ENCODE measurements at places on chromosomes 2 and 18.

GRCh38 chr18:9950289-9951016, 36.6 kb downstream of the VAPA start:
- DNase-seq, result no peak

GRCh38 chr2:24189551-24189950, 14.7 kb downstream of the FAM228A start:
- no peak for DNase-seq

DNA sequence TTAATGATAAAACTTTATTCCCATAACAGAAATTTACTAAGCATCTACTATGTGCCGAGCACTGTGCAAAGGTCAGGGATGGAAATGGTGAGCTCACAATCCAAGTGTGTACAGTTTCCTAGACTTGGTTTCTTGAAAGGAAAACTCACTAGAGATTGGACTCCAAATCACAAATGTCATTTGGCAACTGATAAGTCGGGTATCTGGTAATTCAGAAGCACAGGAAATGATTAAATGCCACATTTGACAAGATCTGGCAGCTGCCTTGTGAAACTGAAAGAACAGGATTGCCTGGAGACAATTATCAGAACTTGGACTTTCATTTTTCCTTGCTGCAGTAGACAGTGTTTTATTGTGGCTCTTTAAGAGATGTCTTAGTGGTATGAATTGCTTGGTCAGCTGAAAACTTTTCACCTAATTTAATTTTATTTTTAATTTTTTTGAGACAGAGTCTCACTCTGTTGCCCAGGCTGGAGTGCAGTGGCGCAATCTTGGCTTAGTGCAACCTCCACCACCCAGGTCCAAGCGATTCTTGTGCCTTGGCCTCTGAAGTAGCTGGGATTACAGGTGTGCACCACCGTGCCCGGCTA, 19.2 kb downstream of the ITGA6 start:
- DNase-seq, result no peak

DNA sequence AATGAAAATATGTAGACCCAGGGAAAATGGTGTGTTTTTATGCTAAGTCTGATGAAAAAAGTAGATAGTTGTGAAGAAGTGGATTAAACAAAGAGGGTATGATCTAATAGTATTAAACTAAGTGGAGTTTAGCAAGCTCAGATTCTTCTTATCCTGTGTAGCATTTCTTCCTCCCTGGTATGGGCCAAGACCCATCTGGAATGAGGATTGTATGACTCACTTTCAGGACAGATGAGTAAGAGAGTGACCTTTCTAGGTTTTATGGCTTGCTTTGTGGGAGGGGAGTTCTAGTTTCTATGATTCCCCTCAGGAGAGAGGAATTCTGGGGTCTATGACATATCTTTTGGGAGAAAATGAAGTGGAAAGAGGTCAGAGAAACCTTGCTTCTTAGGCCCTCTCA, 550.1 kb downstream of the SPAG16 start:
- DNase-seq, result no peak

DNA sequence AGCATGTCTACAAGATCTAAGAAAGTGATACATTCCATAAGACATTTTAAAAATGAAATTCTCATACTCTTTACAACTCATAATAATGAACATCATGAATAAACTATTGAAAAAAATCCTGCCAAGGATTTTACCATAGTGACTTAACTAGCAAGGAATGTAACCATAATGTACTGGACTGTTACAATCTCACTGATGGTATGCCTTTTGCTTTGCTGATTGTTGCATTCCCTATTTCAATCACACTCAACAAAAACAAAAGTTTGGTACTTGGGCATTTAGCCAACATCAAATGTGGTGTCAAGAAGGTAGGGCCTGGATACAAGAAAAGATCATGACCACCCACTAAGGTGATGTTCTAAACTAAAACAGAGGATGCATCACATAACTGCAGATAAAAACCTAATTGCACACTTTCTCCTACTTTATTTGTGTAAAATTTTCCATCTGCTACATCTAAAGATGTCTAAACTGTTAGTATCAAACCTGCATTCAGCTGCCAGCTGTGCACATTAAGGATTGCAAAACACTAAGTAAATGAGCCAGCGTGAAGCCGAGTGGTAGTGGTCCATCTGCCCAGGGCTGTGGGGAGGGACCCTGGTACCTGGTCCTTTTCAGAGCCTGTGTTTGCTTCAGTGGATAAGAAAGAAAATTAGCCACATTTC, 564.4 kb downstream of the ZEB2 start:
- DNase-seq, result no peak

DNA sequence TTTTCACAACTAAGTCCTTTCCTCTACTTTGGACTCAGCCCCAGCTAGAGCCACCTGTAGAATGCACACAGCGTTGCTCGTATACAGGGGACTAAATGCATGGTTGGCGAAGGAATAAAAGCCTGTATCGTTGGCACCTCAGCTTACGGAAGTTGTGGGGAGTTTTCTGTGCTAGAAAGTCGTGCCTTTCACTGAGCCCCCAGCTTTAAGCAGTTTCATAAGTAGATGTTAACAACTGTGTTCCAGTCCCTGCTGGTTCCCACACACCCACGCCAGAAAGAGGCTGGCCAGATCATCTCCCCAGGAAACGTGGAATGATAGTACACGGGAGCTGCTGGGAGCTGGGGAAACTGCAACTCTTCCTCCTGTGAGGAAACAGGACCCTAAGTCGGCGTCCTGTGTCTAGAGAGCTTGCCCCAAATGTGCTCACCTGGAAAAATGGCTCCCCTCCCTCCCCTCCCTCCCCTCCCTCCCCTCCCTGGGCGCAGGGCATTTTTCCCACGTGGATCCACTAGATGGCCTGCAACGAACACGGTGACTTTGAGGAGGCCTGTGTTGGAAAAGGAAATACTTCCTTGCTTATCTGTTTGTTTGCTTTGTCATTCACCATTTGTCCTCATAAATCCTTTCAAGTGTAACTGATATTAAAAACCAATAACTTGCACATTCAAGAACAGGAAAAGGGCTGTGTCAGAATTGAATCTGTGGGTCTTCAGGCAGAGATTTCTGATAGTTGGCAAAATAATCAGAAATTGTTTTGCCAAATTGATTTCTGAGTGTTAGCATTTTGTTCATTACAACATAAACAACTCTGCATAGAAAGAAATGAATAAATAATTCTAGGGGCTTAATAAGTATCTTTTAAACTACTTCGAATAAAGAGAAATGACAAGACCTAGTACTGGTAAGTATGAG, 43.9 kb upstream of the RFX8 start:
- no peak for DNase-seq

GRCh38 chr18:3520230-3521085, 70.5 kb downstream of the TGIF1 start:
- DNase-seq, result no peak

- DNase-seq, result no peak
Observed at GRCh38 chr2:45182667-45183295, 173.5 kb upstream of the SIX2 start.

DNA sequence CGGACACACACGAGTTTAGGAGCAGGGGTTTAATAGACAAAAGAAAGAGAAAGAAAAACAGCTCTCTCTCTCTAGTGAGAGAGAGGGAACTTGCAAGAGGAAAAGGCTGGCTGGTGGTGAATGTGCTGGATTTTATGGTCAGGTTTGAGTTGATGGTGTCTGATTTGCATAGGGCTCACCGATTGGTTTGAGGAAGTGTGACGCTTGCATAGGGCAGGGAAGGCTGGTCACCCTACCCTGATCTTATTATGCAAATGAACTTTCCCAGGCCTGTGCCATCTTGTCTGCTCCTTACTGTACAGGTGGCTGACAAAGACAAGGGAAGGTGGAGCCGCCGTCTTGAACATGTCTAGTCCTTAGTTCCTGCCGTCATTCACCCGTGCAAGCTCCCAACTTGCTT, 408.9 kb downstream of the RIT2 start:
- DNase-seq, result no peak

GRCh38 chr2:9656270-9656766, 25.5 kb upstream of the YWHAQ start:
- DNase-seq, result no peak

- no peak for DNase-seq
Observed at GRCh38 chr2:144859716-144860115, 339.8 kb upstream of the ZEB2 start.

DNA sequence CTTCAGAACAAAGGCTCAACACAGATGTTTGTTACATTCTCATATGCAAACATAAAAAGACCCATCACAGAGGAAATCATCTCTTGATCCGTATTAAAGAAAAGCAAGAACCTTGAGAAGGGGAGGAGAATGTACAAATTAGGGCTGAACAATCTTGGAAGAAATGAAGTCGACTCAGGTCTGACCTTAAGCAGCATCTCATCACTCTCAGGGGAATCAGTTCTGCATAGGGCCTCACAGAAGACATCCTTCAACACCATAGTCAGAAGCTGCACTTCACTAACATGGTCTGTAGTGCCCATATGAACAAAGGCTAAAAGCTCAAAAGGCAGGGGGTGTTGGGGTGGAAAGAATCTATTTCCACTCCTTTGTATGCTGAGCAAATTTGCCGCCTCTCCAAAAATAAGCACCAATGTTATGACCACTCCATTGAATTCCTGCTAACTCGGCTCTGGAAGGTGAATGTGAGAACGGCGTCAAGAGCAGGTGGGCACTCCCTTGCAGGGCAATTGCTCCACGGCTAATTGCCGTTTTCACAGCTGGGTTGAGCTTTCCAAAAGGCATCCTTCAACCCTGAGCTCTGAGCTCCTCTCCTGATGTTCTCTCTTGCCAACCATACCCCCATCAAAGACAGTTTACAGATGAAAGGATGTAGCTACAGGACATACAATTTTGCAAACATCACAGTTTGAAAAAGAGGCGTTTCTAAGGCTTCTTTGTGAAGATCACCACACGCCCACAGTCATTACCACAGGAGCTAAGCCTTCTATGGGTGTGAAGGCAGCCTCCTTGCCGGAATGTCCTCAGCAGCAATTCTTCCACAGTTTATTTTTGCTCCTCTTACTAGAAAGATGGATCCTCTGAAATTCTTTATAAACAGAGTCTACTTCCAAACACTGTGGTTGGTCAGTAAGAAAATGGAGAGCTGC, 10.0 kb downstream of the KLF7 start:
- DNase-seq, result no peak

GRCh38 chr2:172196768-172197431, 94.2 kb upstream of the DLX2 start:
- no peak for DNase-seq

DNA sequence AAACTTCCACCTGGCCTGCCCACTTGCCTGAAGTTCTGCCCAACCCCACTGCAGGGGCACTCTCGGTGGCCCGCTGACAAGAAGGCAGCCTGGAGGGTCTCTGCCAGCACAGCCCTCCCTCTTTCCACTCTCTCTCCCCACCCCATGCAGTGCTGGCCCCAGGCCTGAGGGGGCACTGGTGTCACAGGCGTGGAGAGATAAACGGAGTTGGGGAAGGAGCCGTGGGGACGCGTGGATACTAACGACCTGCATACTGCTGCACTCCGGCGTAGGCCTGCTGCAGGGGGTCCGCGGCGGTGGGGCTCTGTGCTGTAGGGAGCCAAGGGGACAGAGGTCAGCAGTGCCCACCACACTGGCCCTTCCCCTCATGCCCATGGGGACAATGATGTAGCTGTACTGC, 299.3 kb downstream of the CELF4 start:
- no peak for DNase-seq

DNA sequence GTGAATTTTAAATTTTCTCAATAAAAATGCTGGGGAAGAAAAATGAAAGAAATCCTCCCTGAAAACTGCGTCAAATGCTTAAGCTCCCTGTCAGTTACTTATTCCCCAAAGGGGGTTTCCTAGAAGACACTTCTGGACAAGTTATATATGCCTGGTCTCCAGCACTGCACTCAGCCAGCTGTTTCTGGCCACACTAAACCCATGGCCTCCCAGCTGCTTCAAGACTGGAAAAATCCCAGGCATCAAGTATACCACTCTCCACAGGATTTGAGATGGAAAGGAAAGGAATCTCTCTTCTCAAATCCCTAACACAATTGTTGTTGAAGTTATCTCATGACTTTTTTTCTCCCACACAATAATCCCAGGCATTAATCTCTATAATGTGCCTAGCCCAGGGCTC, 245.7 kb downstream of the NBAS start:
- DNase-seq, result no peak

GRCh38 chr2:63465633-63466032, 122.6 kb downstream of the WDPCP start:
- no peak for DNase-seq

DNA sequence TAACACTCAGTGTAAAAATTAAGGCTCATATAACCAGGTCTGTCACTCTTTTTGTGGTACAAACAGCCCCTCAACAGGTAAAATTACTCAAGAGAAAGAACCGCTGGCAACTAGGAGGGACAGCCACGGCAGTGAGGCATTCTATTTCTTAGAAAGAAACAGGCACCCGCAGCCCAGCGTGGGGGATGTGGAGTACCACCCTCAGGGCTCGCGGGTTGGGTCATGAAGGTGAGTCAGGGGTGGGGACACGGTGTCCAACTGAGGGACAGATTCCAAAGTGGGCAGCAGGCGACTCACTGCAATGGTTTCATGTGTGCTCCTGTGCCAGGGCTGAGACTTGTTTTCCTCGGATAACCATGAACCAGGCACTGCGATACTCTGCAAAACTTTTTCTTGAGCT, 129.4 kb downstream of the DTNB start:
- no peak for DNase-seq

DNA sequence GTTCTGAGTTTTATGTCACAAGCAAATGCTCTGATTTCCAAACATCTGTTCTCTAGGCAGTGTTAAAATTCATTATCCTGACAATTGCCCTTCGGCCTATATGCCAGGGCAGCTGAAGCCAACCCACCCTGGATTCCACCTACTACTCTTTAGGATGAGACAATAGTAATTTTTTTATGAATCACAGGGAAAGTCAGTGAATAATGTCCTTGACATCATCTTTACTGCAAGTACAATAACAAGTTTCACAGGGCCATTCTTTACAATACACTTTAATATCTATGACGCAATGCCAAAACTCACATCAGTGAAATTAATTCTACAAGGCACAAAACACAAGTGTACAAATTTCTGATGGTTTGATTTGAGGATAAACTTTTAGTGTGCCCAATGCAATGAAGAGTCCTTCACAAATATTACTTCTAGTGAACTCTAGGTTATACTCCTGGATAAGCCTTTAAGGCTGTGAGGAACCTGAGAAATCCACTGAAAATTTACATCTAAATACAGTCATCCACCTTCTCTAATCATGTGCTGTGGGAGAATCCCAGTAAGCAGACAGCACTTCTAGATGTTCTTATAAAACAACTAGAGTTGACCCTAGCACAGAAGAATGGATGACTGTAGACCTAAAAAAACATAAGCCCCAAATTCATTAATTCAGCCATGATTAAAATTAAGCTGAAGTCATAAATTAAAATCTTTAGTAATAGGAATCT, 77.3 kb upstream of the CTLA4 start:
- no peak for DNase-seq

- DNase-seq, result no peak
Observed at GRCh38 chr2:71793926-71794325, 340.6 kb downstream of the DYSF start.
